Kidney capillary endothelial cell (primary cell): ENCODE measurements at places on chromosomes 6 and 20.

- DNase-seq: no peak
Measured at GRCh38 chr6:41747256-41748101, at the start of gene PGC. Gene PGC (minus strand): TSS chr6:41747397. CDS start chr6:41747334, 63 bp downstream.

- DNase-seq: no peak
Measured at GRCh38 chr20:2237059-2237458, 58.7 kb upstream of the TGM3 start.

DNA sequence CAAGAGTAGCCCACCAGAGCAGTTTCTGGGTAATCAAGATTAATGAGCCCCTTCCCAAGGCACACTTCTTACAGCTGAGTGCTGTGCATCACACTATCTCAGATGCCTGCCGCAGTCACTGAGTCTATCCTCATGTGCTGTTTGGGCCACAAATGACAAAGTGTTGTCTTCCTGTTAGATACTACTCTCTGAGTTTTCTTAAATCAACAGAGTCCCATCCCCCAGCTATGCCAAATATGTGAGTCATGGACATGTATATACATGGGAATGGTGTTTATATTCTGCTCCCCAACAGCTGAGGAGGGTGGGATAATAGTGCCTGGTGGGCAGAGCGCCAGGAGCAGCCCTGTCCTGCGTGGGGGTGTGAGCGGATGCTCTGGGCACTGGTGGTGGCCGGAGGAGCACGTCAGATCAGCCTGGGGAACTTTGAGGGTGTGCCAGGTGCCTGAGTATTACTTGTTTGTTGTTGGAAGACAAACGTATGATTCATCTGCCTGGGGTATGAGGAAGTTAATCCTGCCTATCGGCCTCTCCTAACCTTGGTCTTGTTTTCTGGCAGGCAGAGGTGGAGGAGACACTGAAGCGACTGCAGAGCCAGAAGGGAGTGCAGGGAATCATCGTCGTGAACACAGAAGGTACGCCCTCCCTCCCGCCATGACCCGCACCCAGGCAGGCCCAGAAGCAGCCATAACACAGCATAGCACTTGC lies 9.6 kb downstream of the DYNLRB1 start:
- DNase-seq: peak; percentile 94

- no peak for DNase-seq
Measured at GRCh38 chr6:120496661-120497060, 837.6 kb downstream of the TBC1D32 start.

GRCh38 chr20:46507760-46508407 lies 5.5 kb downstream of the ZNF334 start:
- DNase-seq: no peak

DNA sequence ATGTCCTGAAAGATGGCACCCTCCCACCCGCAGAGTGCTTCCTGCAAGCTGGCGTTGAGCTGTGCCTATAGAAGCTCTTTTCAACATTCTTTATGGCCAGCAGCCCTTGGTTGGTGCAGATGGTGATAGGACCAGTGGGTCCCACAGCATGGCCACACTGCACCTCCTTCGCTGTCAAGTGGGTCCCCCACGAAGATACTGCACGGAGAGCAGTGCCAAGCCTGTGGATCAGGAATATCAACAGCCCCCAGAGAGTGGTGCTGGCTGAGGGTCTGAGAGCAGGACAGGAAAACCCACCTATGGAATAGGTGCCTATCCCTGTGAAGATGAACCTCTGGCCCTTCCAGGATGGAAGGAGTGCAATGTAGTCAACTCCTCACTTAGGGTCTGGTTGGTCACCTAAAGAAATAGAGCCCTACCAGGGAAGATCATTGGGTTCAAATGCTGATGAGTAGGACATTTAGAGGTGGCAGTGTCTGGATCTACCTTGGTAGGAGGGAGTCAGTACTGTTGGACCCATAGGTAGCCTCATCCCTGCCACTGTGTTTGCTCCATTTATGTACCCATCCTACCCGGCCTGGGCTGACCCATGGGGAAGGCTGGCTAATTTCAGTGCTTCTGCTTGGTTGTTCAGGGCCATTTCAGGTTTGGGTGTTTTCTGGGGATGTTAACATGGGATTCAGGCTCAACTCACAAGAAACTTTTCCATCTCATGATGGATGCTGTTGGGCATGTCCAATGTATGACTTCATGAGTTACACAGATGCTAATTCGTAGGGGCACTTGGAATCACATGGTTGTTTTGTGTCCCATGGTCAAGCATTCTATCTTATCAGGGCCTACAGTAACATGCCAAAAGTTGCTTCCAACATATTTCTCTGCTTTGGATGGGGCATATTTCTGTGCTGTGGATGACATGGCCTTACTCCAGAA lies 33.4 kb upstream of the MICB start:
- no peak for DNase-seq

DNA sequence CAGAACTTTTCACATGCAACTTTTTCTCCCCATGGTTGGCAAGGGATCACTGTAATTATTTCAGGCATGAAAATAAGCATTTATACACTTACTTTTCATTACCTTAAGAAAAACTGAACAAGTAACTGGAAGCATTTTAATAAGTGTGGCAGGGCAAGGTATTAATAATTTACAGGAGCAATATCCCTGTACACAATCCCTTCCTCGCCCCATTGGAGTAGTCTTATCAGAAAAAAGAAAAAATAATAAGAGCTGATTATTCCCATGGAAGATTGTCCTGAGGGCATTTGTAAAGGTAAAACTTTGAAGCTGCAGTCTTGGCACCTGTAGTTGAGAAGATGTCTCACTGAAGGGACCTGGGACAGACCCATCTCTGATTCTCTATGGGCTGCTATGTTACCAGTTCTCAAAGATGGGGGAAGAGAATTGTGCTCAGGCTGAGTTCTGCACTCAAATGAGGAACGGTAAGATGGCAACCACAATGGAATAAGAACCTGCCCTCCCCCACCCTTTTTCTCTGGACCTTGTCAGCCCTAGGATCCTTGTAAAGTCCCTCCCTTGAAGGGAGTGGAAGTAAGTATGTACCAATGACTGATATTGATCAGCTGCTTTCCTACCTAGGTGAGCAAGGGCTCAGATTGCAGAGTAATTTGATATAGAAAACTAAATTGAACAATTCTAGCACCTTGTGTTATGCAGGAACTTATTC lies 70.0 kb upstream of the AHI1 start:
- no peak for DNase-seq

- DNase-seq: no peak
Measured at GRCh38 chr20:1345756-1346093, 16.8 kb upstream of the SDCBP2 start.
